Activated T-cell treated with anti-CD3 and anti-CD28 coated beads for 4 hours (primary cell): ENCODE measurements at places on chromosomes 3 and 15.

GRCh38 chr15:65804252-65804931 lies 12.3 kb upstream of the DENND4A start:
- DNase-seq: no peak

GRCh38 chr3:45205126-45205525 lies 21.0 kb downstream of the TMEM158 start:
- no peak for DNase-seq

DNA sequence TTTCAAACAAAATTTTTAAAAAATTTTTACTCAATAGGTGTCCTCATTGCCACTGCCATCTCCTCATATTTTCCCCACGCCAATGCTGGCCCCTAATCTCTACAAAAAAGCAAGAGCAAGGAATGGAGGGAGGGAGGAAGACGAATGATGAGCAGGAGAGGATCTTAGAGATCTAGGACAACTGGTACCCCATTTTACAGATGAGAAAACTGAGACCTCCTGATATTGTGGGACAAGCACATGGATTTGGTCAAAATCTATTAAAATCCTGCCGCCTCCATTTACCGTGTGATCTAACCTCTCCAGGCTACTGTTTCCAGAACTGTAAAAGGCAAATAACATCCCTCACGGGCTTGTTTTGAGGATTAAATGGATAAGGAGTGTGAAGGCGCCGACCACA lies 4.6 kb downstream of the HEG1 start:
- DNase-seq: no peak

DNA sequence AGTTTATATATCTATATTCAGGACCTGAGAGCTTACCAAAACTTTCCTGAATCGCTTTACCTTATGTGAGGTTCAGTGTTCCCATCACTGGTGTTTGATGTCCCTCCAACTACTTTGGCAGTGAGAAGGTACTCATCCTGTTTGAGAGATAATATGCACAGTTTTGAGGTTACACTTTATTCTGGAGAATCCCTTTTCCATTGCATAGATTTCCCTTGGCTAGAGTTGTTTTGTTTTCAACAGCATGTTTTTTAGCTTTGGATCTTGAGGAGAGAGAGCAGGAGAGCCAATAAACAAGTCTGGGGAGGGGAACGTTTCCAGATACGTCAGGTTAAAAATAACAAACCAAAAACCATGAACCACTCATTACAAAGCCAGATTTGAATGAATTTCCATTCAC lies 33.6 kb downstream of the CD200 start:
- DNase-seq: no peak

GRCh38 chr15:56732135-56732885 lies 999 bp downstream of the ZNF280D start:
- no peak for DNase-seq

- DNase-seq: no peak
Observed at GRCh38 chr15:98000249-98001203, 40.0 kb downstream of the ARRDC4 start.

- no peak for DNase-seq
Observed at GRCh38 chr3:113096188-113096892, 105.6 kb downstream of the GTPBP8 start.

GRCh38 chr3:182420741-182421140 lies 372.6 kb upstream of the ATP11B start:
- no peak for DNase-seq

GRCh38 chr3:49715611-49716121 lies 3.8 kb downstream of the AMIGO3 start:
- no peak for DNase-seq

- no peak for DNase-seq
Observed at GRCh38 chr15:96358001-96358801, 27.7 kb downstream of the NR2F2 start.
